GM10248 (cell line): ENCODE measurements at places on chromosomes 3 and 15.

DNA sequence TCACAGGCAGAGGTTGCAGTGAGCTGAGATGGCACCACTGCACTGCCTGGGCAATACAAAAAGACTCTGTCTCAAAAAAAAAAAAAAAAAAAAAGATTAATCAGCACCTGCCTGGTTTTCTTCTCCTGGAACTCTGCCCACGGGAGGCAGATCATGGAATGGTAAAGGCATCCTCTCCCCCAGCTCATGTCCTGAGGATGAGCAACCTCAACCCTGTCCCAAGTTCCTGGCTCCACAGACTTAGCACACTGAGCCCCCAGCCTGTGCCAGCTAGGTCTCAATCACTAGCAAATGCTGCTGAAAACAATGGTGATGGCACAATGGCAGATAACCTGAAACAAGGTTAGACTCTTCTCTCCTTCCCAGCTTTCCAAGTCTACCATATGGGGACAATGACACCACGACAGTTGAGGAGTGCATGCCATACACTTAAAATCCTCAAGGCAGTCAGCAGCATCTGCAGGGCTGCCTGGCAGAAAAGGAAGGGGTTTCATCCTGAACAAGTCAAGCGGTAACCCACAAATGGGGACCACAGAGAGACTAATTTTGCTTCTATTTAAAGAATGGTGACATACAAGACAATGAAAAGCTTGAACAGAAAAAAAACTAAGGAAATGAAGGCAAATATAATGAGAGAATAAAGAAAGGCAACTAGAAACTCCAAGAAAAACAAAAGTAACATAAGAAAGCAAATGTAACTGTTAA, 4.8 kb downstream of the CLN6 start:
- DNase-seq = peak; percentile 30

GRCh38 chr15:100394736-100395440, 53.1 kb upstream of the ADAMTS17 start:
- DNase-seq = no peak

GRCh38 chr3:23437484-23438145, 234.5 kb downstream of the UBE2E2 start:
- DNase-seq = no peak

DNA sequence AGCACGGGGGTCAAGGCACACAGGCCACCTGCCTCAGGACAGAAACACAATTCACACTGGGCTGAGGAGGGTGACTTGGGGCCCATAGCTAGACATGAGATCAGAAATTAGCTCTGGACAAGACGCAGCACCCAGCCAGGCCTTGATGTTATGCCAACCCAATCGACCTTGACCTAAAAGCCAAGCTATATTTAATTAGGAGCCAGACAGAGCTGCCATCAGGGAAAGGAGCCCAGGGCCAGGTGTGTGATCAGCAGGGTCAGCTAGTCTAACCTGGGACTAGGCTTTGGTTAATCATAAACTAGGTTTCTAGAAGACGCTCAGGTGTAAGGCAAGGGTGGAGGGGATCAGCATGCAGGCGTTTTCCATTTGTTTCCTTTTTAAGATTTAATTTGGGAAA, 23.9 kb upstream of the SLC25A36 start:
- DNase-seq = no peak

DNA sequence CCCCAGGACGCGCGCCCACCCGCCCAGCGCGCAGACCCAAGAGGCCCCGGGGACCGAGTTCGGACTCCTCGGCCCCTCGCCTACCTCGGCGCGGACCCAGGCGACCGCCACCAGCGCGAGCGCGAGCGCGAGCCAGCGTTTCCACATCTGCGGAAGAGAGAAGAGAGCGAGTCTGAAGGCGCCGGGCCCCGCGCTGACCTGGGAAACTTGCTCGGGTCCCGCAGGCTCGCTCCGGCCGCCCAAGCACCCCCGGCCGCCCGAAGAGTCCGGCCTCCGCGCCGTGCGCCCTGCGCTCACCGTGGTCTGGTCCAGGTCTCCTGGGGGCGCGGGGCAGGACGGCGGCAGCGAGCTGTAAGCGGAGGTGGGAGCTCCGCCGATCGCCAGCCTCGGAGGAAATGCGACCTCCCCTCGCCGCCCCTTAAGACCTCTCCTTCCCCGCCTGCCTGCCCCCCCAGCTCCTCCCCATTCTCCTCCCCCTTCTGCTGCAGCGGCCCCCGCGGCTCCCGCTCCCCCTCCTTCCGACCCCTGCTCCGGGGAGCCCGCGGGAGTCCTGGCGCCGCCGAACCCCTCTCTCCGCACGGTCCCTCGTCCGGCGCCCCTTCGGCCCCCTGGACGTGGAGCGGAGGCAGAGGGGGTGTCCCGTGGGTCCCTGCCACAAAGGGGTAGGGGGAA, at the start of gene FSTL1:
Gene FSTL1, minus strand, starts transcription at position 393 of the 672 bp plus-strand sequence. Its CDS starts 246 bp downstream, at position 147.
- DNase-seq = peak; percentile 36
